ENCODE measurements at places on chromosomes 11 and 22. TPM values are rescaled to one million over a fixed set of nuclear protein-coding genes. Genes with fewer than 3 reads are reported as not detected.

GRCh38 chr11:126329644-126330211, 25.8 kb upstream of the ST3GAL4 start:
- H3K4me3 ChIP-seq, result no peak overlapping the region
- H3K27ac ChIP-seq, result no peak overlapping the region
- H3K27me3 ChIP-seq, result no peaks in the 10 kb centered on the region
- H3K4me1 ChIP-seq, result no peaks in the 10 kb centered on the region
- H3K36me3 ChIP-seq, result no peaks in the 10 kb centered on the region

GRCh38 chr11:61907282-61907681, 10.1 kb downstream of the RAB3IL1 start:
- no peaks in the 10 kb centered on the region for H3K36me3 ChIP-seq
- no peaks in the 10 kb centered on the region for H3K4me1 ChIP-seq
- no peak for DNase-seq
- H3K27me3 ChIP-seq, result no peaks in the 10 kb centered on the region

- DNase-seq, result no peak
- H3K36me3 ChIP-seq, result no peaks in the 10 kb centered on the region
- H3K27ac ChIP-seq, result no peak overlapping the region
- H3K27me3 ChIP-seq, result no peaks in the 10 kb centered on the region
- no peak overlapping the region for H3K4me3 ChIP-seq
Observed at GRCh38 chr11:90744169-90744568, 521.3 kb upstream of the CHORDC1 start.

- no peaks in the 10 kb centered on the region for H3K27me3 ChIP-seq
- no peak overlapping the region for H3K27ac ChIP-seq
- no peaks in the 10 kb centered on the region for H3K36me3 ChIP-seq
- H3K4me1 ChIP-seq, result no peaks in the 10 kb centered on the region
- H3K4me3 ChIP-seq, result no peak overlapping the region
Observed at GRCh38 chr11:71181566-71181965, 70.8 kb downstream of the SHANK2 start.

DNA sequence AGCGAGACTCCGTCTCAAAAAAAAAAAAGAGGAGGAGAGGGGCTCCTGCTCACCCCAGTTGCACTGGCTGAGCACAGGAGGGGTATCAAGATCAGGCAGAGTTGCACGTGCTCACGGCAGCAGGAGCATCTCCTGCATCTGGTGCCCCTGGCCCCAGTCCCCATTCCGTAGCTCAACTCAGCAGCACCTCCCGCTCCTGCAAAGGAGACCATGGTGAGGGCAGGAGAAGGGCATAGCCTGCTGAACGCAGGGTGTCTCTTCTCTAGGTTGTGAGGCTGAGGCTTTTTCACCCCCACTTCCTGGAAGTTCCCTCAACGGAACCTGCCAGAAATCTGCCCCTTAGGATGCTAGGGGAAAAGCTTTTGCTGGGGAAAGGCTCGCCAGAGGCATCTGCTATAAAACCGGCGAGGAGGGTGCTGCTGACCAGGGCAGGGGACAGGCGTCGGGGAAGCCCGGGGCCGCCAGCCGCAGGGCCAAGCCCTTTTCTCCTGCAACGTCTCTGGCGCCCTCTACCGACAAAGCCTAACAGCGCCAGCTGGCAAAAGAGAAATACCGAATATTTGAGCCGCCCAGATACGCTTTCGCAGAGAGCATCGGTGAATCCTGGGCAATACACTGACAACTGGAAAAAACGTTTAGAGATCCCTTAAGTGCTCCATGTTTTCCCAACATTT, 1.0 kb upstream of the PPP6R2 start:
- H3K36me3 ChIP-seq, result no peaks in the 10 kb centered on the region
- no peak overlapping the region for H3K4me3 ChIP-seq
- peak; percentile 91 for DNase-seq
- peak overlapping the region; percentile 11 for H3K27ac ChIP-seq
- H3K4me1 ChIP-seq, result peaks cover 5% of the 10 kb centered on the region

- H3K4me1 ChIP-seq, result peaks cover 9% of the 10 kb centered on the region
- no peak overlapping the region for H3K27ac ChIP-seq
- H3K36me3 ChIP-seq, result no peaks in the 10 kb centered on the region
- peak; percentile 2 for DNase-seq
- no peaks in the 10 kb centered on the region for H3K27me3 ChIP-seq
Observed at GRCh38 chr11:112023104-112023503, 2.1 kb upstream of the DLAT start.

DNA sequence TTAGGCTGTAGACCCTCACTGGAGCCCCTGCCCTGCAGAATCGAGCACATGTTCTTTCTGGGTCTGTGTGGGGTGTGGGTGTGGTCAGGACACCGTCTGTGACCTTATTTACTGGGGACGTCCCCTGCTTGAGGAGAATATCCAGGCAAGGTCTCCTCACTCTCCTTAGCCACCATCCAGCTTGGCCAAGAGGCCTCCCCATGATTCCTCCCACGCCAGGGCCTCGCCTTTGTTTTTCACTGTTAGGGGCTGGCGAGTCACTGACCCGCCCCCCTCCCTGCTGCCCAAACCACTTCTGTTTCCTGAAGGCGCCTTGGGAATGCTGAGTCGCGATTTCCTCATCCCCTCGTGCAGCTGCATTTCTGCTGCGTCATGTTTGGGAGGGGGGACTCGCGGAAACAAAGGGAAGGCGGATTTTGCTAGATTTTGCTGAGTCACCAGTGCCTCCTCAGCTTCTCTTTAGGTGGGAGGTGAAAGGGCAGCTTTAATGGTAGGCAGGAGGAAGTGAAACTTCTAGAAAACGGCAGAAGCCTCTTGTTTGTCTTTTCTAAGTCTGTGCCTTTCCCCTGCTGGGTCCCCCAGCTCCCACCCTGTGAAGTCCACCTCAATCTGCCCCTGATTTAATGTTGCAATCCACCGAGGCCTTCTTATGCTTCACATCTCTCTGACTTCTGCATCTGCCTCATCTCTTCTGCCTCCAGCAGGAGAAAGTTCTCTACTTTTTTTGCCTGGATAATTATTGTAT, 4.0 kb upstream of the HMOX1 start:
- DNase-seq, result peak; percentile 99
- H3K4me1 ChIP-seq, result peaks cover 3% of the 10 kb centered on the region
- no peak overlapping the region for H3K4me3 ChIP-seq
- H3K27me3 ChIP-seq, result no peaks in the 10 kb centered on the region

DNA sequence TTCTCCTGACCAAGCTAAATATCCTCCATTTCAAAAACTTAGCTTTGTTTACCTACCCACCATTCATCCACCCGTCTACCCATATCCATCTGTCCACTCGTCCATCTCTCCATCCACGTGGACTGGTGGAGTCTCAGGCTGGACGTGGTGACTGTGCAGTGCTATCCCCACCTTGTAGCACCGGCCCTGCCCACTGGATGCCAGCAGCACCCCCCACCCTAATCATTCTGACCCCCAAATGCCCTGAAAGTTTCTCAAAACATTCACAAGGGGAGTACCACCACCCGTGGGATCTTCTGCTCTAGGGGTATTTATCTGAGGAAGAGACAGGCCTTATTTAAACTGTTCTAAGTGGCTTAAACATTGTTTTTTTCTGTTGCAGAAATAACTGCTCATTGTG, 206.4 kb downstream of the TBC1D22A start:
- no peak overlapping the region for H3K4me3 ChIP-seq
- H3K27me3 ChIP-seq, result no peaks in the 10 kb centered on the region
- DNase-seq, result no peak
- H3K27ac ChIP-seq, result no peak overlapping the region
- H3K36me3 ChIP-seq, result no peaks in the 10 kb centered on the region

- no peaks in the 10 kb centered on the region for H3K36me3 ChIP-seq
- H3K4me3 ChIP-seq, result peak overlapping the region; percentile 40
- peak overlapping the region; percentile 11 for H3K27ac ChIP-seq
- DNase-seq, result peak; percentile 62
- H3K4me1 ChIP-seq, result no peaks in the 10 kb centered on the region
Observed at GRCh38 chr11:61587541-61587941, 6.7 kb upstream of the SYT7 start.

- H3K27ac ChIP-seq, result no peak overlapping the region
- DNase-seq, result no peak
- H3K4me3 ChIP-seq, result no peak overlapping the region
- H3K27me3 ChIP-seq, result no peaks in the 10 kb centered on the region
- H3K36me3 ChIP-seq, result no peaks in the 10 kb centered on the region
Observed at GRCh38 chr11:80980227-80980626, 1539.4 kb upstream of the TENM4 start.

DNA sequence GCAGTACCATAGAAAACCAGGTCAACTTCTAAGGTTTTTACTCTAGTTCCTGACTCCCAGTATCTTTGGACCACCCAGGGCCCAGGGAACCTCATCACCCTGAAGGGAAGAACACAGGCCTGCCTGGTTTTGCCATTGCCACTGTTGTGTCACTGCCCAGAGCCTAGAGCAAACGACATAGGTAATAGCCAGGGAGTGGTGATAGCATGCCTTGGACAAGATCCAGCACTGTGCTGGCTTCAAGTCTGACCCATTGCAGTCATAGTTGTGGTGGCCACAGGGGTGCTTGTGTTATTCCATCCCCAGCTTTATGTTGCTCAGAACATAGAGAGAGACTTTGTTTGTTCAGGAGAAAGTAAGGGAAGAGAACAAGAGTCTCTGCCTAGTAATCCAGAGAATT, 2310.2 kb downstream of the LRRC4C start:
- H3K36me3 ChIP-seq, result no peaks in the 10 kb centered on the region
- no peaks in the 10 kb centered on the region for H3K4me1 ChIP-seq
- H3K27ac ChIP-seq, result no peak overlapping the region

LMO2 gene
- 29.8 TPM for polyA plus RNA-seq

GALNT18 gene
- polyA plus RNA-seq, result 109 TPM
